ENCODE measurements at places on chromosomes 1 and 21.

DNA sequence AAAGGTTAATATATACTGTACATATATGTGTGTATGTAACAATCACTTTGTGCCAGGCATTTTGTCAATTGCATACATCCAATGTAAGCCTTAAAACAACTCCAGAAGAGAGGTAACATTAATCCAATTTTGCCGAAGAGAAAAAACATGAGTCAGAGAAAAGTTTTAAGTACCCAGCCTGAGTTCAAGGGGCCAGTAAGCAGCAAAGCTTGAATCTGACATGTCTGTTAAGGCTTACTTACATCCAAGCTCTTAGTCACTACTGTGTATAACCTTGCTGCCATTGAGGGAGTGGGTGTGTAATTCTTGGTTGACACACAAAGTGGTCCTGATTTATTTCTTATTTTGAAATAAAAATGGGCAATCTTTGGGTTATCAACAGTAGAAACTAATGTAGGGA, 360.4 kb upstream of the LYPLAL1 start:
- peak; percentile 49 for DNase-seq

DNA sequence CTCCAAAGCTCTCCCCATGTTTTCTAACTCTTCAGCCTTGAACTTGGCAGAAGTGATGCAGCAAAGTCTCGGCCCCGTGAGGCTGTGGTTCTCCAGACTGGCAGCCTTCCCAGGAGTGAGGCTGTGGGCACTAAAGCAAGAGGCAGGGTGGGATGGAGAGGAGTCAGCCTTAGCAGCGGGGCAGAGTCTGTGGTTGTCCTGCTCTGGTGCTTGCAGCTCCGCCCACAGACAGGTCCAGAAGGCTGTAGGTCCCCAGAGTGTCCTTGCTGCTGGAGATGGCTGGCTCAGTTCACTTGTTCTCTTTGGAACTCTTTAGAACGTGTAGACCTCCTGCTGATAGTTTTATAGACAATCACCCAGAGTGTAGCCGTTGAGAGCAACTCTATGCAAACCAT, 142.6 kb downstream of the AJAP1 start:
- no peak for DNase-seq

GRCh38 chr1:4308806-4309205, 345.6 kb upstream of the AJAP1 start:
- DNase-seq: no peak

- no peak for DNase-seq
Observed at GRCh38 chr1:90650401-90650800, 66.7 kb downstream of the BARHL2 start.

- DNase-seq: peak; percentile 98
Observed at GRCh38 chr1:31396633-31397351, 16.2 kb upstream of the SERINC2 start.

DNA sequence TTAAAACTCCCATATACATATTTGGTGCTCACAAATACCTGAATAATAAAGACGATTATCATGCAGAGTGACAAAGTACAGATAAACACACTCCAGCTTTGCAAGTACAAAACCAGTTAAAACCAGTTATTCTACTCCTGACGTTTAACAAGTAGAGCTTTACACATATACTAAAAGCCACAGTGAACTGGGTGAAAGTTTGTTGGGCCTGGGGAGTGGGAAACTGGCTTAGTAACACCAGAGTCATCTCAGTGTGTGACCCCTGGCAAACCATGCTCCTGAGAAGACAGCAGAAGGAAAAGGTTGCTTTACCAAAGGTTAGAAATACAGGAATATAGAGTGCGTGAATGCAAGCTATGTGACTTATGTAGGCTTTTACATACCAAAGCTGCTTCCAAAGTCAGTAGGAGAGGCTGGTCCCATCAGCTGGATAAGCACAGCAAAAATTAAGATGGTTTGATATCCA, 148.1 kb downstream of the NRIP1 start:
- DNase-seq: no peak

GRCh38 chr1:19643121-19643520, 990 bp upstream of the NBL1 start:
- peak; percentile 14 for DNase-seq

DNA sequence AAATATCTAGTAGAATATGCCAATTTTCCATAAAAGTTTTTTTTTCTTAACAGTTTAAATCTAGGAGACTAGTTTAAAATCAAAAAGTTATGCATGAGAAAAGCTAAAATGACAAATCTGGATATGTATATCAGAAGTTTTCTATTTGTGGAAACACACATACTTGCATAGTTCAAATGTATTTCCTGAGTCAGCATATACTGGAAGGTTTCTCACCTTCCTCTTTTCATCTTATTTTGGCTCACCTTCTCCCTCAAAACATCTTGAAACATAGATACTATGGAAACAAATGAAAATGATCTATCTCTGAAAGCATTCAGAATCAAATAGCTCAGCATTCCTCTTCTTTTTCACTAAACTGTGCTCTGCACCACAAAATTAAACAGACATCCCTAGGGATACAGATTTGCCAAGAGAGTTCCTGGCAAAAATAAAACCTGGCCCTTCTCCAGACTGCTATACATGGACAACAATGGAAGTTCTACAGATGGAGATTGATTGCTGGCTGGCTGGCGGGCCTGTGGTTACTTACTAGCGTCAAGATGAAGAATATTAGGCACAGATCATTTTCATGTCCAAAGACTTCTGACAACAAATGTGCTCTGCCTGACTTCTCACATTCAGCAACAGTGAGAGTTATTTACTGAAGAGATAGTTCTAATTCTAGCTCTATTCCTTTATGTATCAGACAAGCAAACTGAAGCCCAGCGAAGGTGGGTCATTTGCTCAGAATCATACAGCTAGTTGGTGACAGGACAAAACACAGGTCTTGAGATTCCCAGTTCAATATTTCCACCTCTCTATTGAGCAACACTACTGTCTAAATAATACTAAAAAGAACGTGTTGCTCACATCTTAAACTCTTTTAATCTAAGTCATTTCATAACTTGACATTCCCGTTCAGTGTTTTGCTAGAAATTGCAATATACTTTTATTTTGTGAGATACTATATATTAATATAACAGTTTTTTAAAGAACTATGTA, 26.6 kb downstream of the DIPK1A start:
- DNase-seq: peak; percentile 99
